ENCODE measurements at places on chromosomes 7 and 10.

- peak; percentile 82 for DNase-seq
These were observed 25.5 kb downstream of the SKIDA1 start for GRCh38 chr10:21499701-21500577.

DNA sequence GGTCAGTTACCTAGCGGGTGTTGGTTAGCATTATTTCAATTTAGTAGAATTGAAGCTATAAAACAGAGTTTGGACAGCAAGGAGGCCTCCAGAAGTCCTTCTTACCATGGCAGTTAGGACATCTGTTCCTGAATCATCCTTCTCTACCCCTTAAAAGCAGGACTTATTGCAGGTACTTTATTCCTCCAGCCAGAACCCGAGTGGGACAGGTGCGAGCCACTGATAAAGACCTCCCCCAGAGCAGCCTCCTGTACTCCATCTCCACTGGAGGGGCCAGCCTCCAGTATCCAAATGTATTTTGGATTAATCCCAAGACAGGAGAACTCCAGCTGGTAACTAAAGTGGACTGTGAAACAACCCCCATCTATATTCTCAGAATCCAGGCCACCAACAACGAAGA is 54.6 kb downstream of the CDHR3 start:
- DNase-seq: no peak

GRCh38 chr7:28714459-28715120 is 243.5 kb downstream of the TRIL start:
- no peak for DNase-seq

GRCh38 chr7:128687131-128687530 is 15.0 kb downstream of the GARIN1A start:
- DNase-seq: no peak

GRCh38 chr7:28419716-28420115 is 7.4 kb downstream of the CREB5 start:
- no peak for DNase-seq

- DNase-seq: no peak
These were observed 386.5 kb upstream of the PFKP start for GRCh38 chr10:2680821-2681220.

DNA sequence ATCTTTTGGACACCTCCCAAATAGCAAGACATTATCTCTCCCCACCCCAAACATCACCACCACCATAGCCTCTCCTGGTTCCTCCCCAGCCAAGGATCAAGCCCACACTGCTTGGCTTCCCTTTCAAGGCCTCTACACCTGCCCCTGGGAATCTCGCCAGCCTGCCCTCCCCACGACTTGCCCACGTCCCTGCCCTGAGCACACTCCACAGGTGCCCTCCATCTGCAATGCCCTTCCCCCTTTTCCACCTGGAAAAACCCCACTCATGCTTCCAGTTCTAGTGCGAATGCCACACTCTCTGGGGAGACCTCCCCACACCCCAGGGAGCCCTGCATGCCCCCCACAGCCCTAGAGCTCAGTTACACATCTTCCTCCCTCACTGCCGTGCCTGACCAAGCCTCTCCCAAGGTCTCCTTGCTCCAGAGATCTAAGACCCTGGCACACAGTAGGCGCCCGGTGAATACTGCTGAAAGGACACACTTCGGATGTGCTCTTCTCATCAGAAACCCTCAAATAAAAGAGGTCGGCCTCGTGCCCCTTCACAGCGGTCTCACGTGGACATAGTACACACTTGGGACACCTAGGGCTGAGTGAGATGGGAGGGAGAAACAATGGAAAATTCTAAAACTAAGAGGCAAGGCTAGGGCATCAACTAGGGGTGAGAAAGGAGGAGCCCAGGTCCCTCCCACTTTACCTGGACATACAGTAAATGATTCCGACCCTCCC is 91.4 kb downstream of the DLG5 start:
- DNase-seq: no peak

- no peak for DNase-seq
These were observed 10.1 kb downstream of the PSAP start for GRCh38 chr10:71840958-71841335.

GRCh38 chr10:69318106-69318866 is 40.0 kb downstream of the HK1 start:
- DNase-seq: peak; percentile 89

DNA sequence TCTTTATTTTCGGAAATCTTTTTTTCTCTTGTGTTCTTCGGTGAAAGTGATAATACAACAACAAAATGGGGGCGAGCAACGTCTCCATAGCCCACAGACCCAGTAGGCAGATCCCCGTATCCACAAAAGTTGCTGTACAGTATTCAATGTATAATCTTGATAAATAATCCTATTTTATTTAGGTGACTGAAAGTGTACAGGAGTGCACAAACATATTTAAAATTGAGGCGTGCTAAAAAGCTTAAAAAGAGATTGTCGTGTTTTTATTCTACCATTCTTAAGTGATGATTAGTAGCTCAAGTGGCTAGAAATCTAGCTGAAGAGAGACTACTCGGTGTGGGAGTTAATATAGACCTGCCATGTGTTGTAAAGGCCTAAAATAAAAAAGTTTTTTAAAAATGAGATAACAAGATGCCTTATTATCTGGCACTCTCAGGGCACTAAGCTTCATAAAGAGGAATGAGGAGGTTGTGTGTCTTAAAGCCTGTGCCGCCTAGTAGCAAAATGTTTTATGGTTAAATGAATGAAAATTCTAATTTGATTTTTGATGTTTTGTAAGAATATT is 1.6 kb downstream of the CAPZA2 start:
- DNase-seq: no peak

GRCh38 chr10:88791924-88792323 is 10.6 kb upstream of the LIPM start:
- peak; percentile 34 for DNase-seq

Data from WTC11 (cell line).